ENCODE measurements at places on chromosomes 16 and 17. TPM values are rescaled to one million over a fixed set of nuclear protein-coding genes. Genes with fewer than 3 reads are reported as not detected.

The BICDL2 gene
- 0.17 TPM for total RNA-seq

The EVPLL gene
- not detected for total RNA-seq

The CIBAR2 gene
- total RNA-seq, result not detected

The FKBP10 gene
- 2.1 TPM for total RNA-seq
